ENCODE measurements at places on chromosomes 7 and 10.

- DNase-seq = no peak
Measured at GRCh38 chr7:118846977-118847376, 622.5 kb downstream of the ANKRD7 start.

GRCh38 chr7:134966691-134967090 lies 19.6 kb upstream of the AGBL3 start:
- no peak for DNase-seq

- DNase-seq = no peak
Measured at GRCh38 chr7:100675105-100675451, 1.5 kb downstream of the GNB2 start.

- no peak for DNase-seq
Measured at GRCh38 chr7:134071355-134072331, 55.5 kb upstream of the LRGUK start.

DNA sequence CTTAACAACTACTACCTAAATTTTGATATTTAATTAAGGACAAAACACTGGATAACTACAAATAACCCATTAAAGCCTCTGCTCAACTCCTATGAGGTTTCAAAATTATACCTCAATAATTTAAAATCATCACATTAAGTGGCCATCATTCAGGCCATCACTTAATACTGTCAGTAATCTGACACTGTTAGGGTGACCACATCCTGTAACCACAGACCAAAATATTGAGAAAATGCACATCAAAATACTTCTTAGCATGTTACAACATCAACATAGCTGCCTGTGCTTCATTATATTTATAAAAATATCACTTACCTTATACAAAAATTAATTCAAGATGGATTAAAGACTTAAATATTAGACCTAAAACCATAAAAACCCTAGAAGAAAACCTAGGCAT lies 23.3 kb downstream of the SEM1 start:
- DNase-seq = no peak

GRCh38 chr7:31052841-31053601 lies 913 bp downstream of the ADCYAP1R1 start:
- no peak for DNase-seq

DNA sequence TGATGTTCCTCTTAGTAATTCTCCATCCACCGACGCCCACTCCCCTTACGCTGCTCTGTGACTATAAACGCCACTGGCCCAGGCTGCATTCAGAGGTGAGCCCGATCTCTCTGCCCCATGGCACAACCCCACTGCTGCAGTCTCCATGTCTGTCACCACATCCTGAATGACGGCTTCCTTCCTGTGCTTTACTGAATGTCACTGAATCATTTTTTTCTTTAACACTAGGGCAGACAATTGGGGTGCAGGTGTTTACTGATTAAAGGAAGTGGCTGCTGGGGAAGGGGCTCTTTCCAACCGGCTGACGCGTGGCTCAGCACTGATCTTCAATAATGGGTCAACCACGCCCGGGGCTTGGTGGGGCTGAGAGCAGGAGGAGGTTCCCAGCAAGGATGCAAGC lies 208.3 kb downstream of the USP6NL start:
- no peak for DNase-seq

DNA sequence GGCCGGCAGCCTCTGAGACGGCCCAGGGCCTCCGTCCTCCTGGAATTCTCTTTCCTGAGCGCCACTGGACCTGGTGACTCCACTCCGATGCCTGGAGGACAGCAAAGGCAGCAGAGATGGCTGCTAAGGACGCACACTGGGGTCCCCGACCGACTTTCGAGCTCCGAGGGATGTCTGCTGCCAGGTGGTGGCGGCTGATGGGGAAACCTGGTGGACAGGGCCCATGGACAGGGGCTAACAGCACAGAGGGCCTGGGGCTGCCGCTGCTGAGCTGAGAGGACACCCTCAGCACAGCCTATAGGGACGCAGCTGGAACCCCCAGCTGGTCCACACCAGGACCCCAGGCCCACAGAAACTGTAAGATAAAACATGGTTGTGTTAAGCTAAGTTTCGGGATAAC lies 366.3 kb downstream of the DNAJB6 start:
- DNase-seq = no peak

DNA sequence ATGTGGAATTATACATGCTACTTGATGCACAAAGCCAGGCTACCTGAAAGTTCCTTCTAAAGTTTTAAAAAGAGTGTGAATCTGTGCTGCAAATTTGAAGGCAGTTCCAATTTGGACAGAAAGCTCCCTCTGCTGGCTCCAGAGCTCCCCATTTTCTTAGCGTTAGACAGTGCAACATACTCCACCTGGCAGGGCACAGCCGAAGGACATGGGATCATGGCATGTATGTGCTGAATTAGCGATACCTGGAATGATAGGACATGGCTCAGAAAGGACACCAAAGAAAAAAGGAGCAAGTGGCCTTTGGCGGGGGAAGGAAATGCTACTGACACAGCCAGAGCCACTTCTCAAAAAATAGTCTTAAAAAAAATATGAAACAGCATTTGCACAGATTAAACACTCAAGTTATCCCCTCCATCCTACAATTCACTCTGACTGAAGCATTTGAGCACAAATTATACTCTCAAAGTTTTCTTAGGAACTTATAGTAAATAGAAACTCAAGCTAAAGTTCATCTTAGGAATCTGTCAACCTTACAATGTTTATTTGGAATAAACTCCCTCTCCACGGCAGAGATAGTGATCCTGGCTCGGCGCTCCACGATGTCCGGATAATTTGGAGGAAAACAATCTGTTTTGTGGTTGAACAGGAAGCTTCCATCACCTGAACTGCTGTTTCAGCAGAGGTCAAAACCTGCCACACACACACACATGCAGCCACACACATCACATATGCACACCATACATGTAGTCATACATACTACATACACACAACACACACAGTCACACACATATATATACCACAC lies 80.0 kb downstream of the C7orf25 start:
- DNase-seq = peak; percentile 73
